Eye (tissue), 1 donor: ENCODE measurements at places on chromosomes 3 and 15.

DNA sequence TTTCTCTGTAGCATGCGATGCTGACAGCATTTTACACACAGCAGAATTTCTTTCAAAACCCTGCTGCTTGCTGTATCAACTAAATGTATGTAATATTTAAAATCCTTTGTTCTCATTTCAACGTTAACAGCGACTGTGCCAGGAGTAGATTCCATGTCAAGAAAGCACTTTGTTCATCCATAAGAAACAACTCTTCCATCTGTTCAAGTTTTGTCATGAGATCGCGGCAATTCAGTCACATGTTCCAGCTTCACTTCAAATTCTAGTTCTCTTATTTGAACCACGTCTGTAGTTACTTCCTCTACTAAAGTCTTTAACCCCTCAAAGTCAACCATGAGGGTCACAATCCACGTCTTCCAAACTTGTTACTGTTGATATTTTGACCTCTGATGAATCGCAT lies 50.6 kb downstream of the SMARCC1 start:
- DNase-seq = no peak

DNA sequence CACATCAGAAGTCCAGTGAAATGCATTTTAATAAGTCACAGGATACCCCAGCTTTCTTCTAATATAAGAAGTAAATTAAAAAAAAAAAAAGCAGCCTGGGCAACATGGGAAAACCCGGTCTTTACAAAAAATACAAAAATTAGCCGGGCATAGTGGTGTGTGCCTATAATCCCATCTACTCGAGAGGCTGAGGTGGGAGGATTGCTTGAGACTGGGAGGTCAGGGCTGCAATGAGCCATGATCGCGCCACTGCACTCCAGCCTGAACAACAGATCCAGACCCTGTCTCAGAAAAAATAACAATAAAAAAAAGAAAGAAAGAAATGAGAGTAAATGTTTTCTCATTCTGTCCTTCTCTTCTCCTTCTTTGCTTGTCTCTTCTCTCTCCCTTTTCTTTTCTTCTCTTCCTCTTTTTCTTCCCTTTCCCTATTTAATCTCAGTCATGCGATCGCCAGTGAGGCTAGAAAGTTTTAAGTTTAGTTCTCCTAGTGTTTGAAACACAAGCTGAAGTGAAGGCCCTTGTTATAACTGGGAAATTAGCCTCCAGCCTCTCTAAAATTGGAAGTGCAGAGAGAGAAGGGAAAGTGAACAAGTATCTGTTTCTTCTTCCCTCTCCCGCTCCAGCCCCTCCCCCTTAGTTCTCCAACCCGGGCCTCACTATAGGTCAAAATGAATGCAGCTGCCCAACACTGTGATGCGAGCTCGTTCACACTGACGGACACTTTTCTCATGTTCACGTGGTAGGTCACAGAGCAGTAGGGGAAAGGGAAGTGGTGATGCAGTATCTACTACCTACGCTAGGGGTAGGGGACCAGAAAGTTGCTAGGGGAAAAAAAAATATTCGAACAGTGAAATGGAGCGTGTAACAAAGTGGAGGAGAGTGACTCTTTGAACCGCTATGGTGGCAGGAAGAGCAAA lies 23.5 kb upstream of the TSC22D2 start:
- DNase-seq = peak; percentile 80

DNA sequence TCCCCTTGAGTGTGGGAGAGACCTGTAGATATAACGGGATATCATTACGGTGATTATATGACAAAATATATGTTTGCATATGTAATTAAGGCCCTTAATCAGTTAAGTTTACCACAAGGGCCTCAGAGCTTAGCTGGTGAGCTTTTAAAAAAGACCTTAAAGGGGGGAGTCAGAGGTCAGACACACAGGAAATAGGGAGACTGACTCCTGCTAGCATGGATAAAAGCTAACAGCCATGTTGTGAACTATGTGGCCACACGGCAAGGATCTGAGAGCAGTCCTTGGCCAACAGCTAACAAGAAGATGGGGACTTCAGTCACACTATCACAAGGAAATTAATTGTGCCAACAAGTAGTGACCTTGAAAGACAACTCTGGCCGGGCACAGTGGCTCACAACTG lies 3.1 kb downstream of the STAG1 start:
- no peak for DNase-seq

DNA sequence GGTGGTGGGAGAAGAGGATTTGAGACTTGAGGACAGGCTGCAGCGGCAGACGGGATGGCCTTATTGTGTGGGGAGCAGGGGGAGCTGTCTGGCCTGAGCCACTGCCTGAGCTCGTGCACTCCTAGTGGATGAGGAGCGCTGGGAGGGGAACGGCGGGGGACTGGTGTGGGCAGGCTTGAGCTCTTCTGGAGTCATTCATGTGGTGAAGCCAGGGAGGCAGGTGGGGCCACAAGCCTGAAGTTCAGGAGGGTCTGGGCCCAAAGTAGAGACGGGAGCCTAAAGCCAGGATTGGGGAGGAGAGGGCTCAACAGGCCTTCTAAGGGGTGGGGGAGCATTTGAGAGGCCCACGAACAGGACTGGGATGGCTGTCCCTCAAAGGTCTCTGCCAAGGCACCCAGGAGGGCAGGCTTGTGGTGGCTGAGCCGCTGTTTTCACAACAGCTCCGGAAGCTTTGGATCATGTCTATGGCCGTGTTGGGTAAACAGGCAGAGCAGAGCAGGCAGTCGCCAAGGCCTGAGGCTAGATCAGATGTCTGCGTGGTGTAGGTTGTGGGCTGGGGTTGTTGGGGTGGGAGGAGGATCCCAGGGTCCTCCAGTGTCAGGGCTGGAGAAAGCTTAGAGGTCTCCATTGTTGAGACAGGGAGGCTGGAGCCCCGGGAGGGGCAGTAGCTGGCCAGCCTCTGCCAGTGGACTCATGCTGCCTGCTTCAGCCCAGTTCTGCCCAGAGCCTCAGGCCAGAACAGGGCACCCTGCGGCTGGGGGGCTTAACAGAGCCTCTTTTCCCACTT lies 8.2 kb downstream of the PRKCD start:
- peak; percentile 48 for DNase-seq

GRCh38 chr3:142285083-142285517 lies 59.7 kb upstream of the GK5 start:
- peak; percentile 26 for DNase-seq

DNA sequence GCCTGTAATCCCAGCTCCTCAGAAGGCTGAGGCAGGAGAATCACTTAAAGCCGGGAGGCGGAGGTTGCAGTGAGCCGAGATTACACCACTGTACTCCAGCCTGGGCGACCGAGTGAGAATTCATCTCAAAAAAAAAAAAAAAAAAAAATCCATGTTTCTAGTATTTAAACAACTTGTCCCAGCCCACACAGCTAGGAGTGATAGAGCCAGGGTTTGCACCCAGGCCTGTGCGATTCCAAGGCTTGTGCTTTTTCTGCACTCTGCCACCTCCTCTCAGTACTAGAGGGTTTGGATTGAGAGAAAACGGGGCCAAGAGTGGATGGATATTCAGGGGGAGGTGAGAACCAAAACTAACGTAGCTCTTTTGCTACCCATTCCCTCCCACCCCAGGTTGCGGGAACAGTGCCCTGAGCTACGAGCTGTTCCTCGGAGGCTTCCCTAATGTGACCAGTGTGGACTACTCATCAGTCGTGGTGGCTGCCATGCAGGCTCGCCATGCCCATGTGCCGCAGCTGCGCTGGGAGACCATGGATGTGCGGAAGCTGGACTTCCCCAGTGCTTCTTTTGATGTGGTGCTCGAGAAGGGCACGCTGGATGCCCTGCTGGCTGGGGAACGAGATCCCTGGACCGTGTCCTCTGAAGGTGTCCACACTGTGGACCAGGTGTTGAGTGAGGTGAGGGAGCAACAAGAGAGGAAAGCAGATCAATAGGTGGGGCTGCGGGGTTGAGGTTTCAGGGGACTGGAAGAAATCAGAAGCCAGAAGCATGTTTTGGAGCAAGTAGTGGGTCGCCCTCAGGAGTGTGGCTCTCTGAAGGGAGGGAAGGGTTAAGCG lies 4.1 kb downstream of the CAMK2N2 start:
- DNase-seq = no peak

DNA sequence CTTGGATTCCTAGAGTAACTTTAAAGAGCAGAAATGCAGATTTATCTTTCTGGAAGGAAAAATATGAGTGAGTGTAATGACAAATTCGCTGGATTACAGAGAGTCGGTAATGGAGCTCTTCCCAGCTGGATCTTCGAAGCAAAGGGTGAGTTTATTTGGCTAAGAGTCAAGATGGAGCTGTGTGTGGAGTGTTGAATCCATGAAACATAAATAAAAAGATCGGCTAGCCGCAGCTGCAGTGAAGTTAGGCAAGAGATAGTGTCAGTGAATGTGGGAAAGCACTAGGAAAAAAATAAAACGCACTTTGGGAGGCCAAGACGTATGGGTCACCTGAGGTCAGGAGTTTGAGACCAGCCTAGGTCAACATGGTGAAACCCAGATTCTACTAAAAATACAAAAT lies 10.3 kb downstream of the NAALADL2 start:
- DNase-seq = no peak

DNA sequence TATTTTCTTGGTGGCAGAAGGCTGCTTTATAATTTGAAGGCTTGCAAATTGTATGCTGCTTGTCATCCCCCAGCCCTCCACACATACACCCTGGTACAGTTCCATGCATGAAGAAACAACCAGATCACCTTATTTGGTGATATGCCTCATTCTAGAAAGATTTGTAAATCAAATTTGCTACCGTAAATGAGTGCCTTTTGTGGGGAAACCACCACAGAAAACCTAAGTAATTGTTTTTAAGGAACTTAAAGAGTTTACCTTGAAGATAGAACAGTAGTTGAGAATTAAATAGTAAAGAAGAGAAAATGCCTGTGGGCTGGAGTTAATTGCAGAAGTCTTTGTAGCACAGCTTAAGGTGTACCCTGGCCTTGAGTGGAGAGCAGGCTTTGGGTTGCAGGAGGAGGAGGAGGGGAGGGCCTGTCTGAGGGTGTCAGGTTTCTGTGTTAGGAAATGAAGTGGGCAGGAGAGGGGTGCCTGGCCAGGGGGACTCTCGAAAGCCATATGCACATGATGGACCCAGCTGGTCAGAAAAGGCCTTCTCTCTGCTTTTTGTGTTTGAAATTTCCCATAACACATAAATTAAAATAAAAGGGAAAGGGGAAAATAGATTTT lies 6.9 kb downstream of the NIPA2 start:
- peak; percentile 12 for DNase-seq

DNA sequence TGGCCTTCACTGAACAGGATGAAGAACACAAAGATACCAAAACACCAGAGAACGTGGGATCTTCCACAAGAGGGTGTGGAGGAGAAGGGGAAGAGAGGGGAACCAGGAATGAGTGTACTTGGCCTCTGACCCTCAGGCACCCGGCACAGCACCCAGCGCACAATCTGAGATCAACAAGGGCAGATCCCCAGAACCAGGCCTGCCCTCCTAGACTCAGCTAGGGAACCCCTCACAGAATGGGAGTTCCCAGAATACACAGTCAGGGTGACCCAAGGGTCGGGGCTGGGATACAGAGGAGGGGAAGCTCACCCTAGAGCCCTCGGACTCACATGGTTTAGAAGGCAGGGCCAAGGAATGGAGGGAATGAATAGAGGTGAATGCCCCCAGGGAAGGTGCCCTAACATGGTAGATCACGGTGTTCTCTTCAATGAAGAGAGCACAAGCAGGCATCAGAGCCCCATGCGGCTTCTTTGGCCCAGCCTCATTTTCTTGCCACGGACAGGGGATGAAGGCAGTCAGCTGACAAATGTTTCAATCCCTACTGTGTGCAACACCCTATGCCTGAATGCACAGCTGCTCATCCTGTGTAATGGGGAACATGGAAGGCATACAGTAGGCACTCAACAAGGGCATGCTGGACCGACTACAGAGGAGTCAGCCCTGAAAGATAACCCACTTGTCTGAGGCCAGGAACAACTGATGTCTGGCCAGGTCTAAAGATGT lies 13.1 kb downstream of the BMF start:
- DNase-seq = no peak

- peak; percentile 85 for DNase-seq
Observed at GRCh38 chr3:132721479-132722164, 587 bp downstream of the NPHP3 start.
